ENCODE measurements at places on chromosomes 16 and 17. TPM values are rescaled to one million over a fixed set of nuclear protein-coding genes. Genes with fewer than 3 reads are reported as not detected.

- no peak overlapping the region for H3K27ac ChIP-seq
- H3K4me1 ChIP-seq: no peaks in the 10 kb centered on the region
- H3K27me3 ChIP-seq: no peaks in the 10 kb centered on the region
- no peak overlapping the region for H3K4me3 ChIP-seq
- DNase-seq: no peak
Measured at GRCh38 chr16:83574388-83574787, 233.4 kb upstream of the HSBP1 start.

DNA sequence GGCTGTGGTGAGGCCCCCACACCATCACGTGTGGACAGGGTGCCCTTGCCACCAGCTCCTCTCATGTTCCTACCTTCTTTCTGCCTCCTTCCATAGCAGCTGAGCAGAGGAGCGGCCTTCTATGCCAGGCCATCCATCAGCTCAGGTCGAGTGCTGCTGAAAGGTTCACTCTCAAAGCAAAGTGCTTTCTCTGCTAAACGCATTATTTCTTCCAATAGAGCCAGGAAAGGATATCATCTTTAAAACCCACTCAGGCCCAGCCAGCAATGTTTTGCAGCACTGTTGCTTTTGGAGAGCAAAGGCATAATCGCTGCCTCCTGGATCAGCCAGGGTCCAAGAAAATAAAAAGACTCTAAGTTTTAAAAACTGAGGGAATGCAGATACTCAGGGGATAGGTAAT is 54.9 kb upstream of the GPRC5B start:
- no peak overlapping the region for H3K4me3 ChIP-seq
- DNase-seq: no peak
- no peaks in the 10 kb centered on the region for H3K27me3 ChIP-seq
- no peaks in the 10 kb centered on the region for H3K4me1 ChIP-seq
- H3K36me3 ChIP-seq: no peaks in the 10 kb centered on the region

The CNGB1 gene
- not detected for total RNA-seq

The TNK1 gene
- 3.8 TPM for total RNA-seq

- H3K27me3 ChIP-seq: no peaks in the 10 kb centered on the region
- peaks cover 38% of the 10 kb centered on the region for H3K4me1 ChIP-seq
- peaks cover 43% of the 10 kb centered on the region for H3K36me3 ChIP-seq
- DNase-seq: peak; percentile 77
Measured at GRCh38 chr17:1029196-1029921, 32.4 kb downstream of the TIMM22 start.

DNA sequence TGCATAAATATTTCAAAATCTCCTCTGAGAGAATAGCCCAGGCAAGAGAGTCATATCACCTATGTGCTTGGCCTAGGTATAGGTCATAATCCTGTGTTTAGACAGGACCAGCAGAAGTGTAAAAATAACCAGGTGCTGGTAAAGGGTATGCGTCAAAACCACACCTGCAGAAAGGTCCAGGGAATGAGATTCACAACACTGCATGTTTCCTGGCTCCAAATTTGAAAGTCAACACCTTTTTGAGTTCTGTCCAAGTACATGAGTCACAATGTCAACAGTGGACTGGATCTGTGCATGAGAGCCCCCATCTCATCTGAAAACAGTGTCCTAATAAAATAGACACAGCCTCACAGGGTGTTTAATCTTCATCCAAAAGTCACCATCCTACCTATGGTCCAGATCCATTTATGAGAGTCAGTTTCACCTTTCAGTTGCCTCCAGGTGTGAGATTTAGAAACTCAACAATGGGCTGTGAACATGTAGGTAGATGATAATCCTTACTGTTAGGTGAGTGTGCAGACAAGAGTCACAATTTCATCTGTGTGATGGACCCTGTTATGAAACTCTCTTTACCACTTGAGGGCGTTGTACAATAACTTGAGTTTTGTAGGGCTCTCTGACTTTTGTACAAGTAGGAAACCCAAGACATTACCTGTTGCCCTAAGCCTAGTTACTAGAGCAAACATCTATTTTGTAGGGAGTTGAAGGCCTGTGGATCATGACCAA is 2100.7 kb downstream of the TP53TG3F start:
- H3K27ac ChIP-seq: no peak overlapping the region
- no peaks in the 10 kb centered on the region for H3K27me3 ChIP-seq
- H3K4me3 ChIP-seq: no peak overlapping the region
- no peaks in the 10 kb centered on the region for H3K4me1 ChIP-seq

GRCh38 chr17:49861150-49861884 is 13.4 kb upstream of the TAC4 start:
- H3K27me3 ChIP-seq: no peaks in the 10 kb centered on the region
- no peak overlapping the region for H3K4me3 ChIP-seq
- H3K36me3 ChIP-seq: no peaks in the 10 kb centered on the region
- DNase-seq: no peak
- no peak overlapping the region for H3K27ac ChIP-seq

The SLC22A31 gene
- not detected for total RNA-seq

GRCh38 chr17:28071891-28072606 is 29.6 kb downstream of the NLK start:
- DNase-seq: no peak
- H3K27me3 ChIP-seq: no peaks in the 10 kb centered on the region
- no peak overlapping the region for H3K4me3 ChIP-seq
- H3K27ac ChIP-seq: no peak overlapping the region
- no peaks in the 10 kb centered on the region for H3K36me3 ChIP-seq
- peaks cover 2% of the 10 kb centered on the region for H3K4me1 ChIP-seq

GRCh38 chr17:39927101-39927928 is at the start of the genes LRRC3C and ORMDL3:
Gene LRRC3C, plus strand, starts transcription at chr17:39927732. Its CDS starts 13,792 bp downstream, at chr17:39941524.
Gene ORMDL3, minus strand, starts transcription at chr17:39927601. Its CDS starts 3,398 bp downstream, at chr17:39924203.
- H3K36me3 ChIP-seq: peaks cover 17% of the 10 kb centered on the region
- H3K27ac ChIP-seq: peak within 1 kb of the TSS; percentile 97
- peaks cover 49% of the 10 kb centered on the region for H3K4me1 ChIP-seq
- H3K27me3 ChIP-seq: no peaks in the 10 kb centered on the region
- peak within 1 kb of the TSS; percentile 82 for H3K4me3 ChIP-seq

GRCh38 chr16:27529962-27530361 is 19.8 kb downstream of the GTF3C1 start:
- H3K27me3 ChIP-seq: no peaks in the 10 kb centered on the region
- H3K4me3 ChIP-seq: no peak overlapping the region
- no peak for DNase-seq
- peaks cover 30% of the 10 kb centered on the region for H3K4me1 ChIP-seq

GRCh38 chr16:4193920-4194319 is 48.0 kb downstream of the SRL start:
- H3K4me3 ChIP-seq: no peak overlapping the region
- no peaks in the 10 kb centered on the region for H3K27me3 ChIP-seq
- peaks cover 32% of the 10 kb centered on the region for H3K36me3 ChIP-seq
- H3K4me1 ChIP-seq: no peaks in the 10 kb centered on the region

All from heart left ventricle (tissue), 16 donors.